ENCODE measurements at places on chromosomes 7 and 10. TPM values are rescaled to one million over a fixed set of nuclear protein-coding genes. Genes with fewer than 3 reads are reported as not detected.

SLIT1 gene
- total RNA-seq: under 0.01 TPM

CHCHD1 gene
- total RNA-seq: 23.6 TPM

WDR86 gene
- total RNA-seq: 0.95 TPM

ENTPD7 gene
- 7.6 TPM for total RNA-seq

NPC1L1 gene
- total RNA-seq: 0.09 TPM

BTBD16 gene
- not detected for total RNA-seq

COL17A1 gene
- 0.94 TPM for total RNA-seq

ITIH2 gene
- total RNA-seq: not detected

HGF gene
- total RNA-seq: 59.0 TPM

SLC29A4 gene
- total RNA-seq: 6.1 TPM

MMD2 gene
- total RNA-seq: not detected

SOSTDC1 gene
- not detected for total RNA-seq
